ENCODE measurements at places on chromosomes 3 and 15.

GRCh38 chr3:54987719-54988118 is 59.9 kb upstream of the LRTM1 start:
- no peak for DNase-seq

- DNase-seq = no peak
Measured at GRCh38 chr3:137202941-137203340, 245.2 kb downstream of the IL20RB start.

- DNase-seq = no peak
Measured at GRCh38 chr15:75065851-75066509, 42.6 kb downstream of the PPCDC start.

GRCh38 chr15:77552066-77552465 is 80.6 kb downstream of the LINGO1 start:
- no peak for DNase-seq

GRCh38 chr3:25856902-25857518 is 67.1 kb downstream of the OXSM start:
- peak; percentile 48 for DNase-seq

- no peak for DNase-seq
Measured at GRCh38 chr15:72318408-72318942, 1.5 kb downstream of the CELF6 start.

DNA sequence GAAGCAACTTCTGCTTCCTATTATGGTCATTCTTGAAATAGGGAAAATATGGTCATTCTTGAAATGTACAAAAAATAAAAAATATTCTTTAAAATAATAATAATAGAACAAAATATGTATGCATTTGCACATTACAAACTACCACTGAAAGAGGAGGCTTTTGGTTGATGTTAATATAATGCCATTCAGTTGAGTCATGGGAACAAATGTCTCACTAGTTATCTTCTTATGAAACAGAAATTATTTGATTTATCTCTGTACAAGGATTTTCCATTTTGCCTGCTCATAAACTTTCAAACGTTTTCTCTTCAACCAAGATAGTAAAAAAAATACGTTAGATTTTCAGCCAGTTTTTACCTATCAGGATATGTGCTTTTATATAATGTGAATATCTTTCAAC is 1662.7 kb downstream of the OTOL1 start:
- no peak for DNase-seq

DNA sequence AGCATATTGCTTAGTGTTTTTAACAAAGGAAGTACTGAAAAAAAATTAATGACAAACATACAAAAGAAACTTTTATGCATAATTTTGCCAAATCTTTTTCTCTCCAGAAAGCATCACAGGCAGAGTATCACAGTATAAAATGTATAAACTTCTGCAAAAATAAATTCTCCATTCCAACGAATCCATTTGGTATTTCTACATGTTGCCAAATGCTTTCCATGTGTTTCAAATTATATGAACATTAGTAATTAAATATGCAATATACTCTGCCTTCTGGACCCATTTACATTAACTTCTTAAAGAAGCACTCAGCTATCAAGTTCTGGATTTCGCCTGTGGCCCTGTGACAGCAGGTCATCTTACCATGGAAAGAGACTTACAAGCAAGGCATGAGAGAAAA is 189.1 kb upstream of the ALCAM start:
- no peak for DNase-seq

DNA sequence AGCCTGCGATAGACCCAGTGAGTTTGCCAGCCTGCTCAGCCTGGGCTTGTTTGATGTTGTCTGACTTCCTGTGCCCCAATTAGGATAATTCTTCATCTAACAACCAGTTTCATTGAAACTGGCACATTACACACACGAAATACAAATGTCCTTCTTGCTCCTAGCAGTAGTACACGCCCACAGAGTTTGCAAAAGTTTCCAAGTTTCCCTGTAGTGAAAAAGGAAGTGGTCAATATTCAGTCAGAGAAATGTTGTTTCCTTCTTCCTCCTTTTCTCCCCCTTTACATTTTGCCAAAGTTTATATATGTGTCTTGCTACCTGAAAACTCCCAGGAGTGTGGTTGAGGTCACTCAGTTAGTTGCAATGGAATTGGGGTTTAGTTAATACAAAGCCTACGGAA is 58.4 kb upstream of the LRTM1 start:
- DNase-seq = no peak

DNA sequence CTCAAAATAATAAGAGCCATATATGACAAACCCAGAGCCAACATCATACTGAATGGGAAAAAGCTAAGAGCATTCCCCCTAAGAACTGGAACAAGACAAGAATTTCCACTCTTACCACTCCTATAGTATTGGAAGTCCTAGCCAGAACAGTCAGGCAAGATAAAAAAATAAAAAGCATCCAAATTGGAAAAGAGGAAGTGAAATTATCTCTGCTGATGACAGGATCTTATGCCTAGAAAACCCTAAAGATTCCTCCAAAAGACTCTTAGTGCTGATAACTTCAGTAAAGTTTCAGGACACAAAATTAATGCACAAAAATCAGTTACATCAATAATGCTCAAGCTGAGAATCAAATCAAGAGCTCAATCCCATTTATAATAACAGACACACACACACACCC is 45.9 kb upstream of the SLC2A2 start:
- no peak for DNase-seq

DNA sequence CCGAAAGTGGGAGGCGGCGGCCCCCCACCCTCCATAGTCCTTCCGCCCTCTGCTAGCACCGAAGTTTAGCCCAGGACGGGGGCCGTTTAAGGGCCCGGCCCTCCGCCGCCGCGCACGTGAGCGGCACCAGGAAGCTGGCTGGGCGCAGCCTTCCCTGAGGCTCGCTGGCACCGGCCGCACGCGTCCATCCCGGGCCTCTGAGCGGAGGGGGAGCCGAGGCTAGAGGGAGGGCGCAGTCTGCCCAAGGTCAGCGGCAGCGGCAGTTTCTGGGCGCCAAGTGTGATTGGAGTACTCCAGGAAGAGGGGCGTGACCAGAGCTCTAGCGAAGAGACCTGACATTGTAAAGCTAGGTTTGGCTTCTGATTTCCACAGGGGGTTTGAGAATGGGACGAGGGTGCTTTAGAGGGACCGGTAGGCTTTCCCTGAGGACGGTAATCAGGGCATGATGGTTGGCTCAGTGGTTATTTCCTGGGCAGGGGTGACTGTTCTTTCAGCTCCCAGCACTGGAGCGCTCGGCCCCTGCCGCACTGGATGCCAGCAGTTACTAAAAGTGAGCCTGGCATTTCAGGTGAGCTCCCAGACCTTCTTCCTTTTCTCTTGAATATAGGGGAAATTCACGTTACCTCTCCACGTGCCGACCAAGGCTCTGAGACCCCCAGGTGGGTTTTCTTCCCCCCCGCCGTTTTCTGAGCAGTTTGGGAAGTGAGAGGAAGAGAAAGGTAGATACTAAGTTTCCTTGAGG is 853 bp downstream of the TEX264 start:
- DNase-seq = peak; percentile 53

DNA sequence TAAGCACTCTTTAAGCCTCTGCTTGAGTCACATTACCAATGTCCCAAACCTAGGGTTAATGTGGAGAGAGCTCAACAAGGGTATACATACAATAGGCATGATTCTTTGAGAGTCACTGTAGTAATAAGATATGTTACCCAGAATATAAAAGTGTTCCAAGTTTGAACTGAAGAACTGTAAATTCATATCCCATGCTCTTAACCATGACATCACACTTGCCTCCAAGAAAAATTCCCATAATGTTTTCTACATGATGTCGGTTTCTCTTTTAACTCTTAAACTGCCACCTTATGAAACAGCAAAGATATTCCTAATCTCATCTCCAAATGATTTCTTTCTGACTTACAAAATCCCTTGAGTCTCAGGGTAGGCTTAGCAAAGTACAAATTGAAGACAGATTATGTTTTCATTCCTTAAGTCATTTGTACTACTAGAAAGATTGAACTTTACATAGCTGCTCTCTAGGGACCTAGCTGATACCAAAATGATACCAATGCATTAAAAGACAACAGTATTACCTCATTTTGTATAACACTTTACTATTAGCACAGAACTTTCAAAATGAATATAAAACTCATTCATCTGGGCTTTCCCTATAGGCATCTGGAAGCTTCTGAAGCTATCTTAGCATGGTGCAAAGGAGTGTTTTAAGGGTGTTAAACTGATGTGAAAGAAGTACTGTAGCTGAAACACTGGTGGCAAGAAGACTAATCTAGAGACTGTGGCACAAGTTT is 127.1 kb downstream of the KCNMB2 start:
- no peak for DNase-seq

GRCh38 chr3:27671101-27671500 is 51.0 kb downstream of the EOMES start:
- no peak for DNase-seq

- DNase-seq = no peak
Measured at GRCh38 chr3:143831994-143832393, 16.3 kb downstream of the SLC9A9 start.

- no peak for DNase-seq
Measured at GRCh38 chr15:37574985-37575384, 359.5 kb upstream of the TMCO5A start.

GRCh38 chr3:160618878-160619277 is 53.5 kb upstream of the KPNA4 start:
- DNase-seq = no peak

DNA sequence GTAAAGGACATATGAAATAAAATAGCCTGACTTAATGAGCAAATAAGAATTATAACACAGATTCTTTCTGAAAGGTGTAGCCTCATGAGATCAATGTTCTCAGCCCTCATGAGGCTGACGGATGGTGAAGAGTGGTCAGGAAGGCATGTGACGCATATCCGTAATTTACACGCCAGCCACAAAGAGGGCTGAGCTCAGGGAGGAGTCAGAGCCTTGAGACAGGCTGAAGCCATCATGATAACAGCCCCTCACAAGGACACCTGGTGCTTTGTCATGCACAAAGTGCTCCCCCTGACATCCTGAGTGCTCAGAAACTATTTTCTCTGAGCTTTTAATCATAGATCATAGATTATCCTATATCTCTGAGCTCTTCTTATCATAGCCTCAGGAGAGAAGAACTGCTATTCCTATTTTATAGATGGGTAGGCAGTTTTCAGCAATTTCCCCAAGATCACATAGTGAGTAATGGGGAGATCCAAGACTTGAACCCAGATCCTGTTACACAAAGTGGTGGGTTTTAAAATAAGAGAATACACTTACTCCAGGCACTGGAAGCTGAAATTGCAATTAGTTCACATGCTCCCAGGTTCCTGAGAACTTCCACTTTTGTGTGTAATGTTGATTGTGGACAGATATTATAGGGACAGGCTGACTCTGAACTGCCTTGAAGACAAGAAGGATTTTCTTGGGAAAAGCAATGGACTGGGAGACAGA is 267.1 kb downstream of the RPLP1 start:
- DNase-seq = no peak

All from GM19239 (cell line).